ENCODE measurements at places on chromosomes 16 and 17.

GRCh38 chr16:5175266-5175665 lies 77.7 kb upstream of the EEF2KMT start:
- DNase-seq: no peak

GRCh38 chr16:83652943-83653342 lies 154.8 kb upstream of the HSBP1 start:
- no peak for DNase-seq

DNA sequence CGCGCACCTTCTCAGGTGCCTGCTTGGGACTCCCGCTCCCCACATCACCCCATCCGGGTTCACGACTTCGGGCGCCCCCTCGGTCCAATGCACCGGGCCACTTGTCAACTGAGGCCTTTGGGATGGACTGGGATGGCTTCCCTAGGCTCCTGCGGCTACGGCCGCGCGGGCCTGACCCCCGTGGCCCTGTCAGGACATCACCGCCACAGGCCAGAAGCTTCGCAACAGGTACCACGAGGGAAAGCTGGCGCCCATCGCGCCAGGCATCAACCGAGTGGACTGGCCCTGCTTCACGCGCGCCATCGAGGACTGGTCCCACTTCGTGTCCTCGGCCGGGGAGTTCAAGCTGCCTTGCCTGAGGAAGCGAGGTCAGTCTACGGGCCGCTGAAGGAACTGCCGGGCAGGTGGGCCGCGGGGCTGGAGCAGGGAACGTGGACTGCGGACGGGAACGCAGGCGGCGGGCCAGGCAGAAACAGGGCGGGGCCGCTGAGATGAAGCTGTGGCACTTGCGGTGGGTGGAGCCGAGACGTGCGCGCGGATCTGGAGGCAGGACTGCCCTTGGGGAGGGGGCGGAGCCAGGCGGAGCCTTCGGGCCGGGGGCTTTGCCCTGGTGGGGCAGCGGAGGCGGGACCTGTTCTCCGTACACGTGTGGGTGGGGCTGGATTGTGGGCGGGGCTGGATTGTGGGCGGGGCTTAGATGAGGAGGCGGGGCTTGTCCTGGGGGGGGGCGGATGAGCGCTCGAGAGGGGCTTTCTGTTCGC lies 13.7 kb upstream of the CNGB1 start:
- DNase-seq: no peak

DNA sequence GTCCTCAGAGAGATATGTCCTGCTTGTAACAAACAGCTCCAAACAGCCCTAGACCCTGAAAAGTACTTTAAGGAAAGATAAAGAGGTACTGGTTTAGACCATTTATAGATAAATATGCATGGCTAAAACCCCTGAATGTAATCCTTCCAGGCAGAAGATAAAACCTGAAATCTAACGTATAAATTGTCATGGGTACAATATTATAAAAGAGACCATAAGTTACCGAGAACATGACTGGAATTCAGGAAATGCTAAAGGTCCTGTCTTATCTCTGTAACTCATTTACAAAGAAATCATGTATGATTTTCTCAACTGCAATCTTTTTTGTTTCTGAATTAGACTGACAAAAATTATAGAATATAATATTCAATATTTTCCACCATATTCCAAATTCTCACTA lies 9.2 kb upstream of the KANSL1 start:
- DNase-seq: no peak

DNA sequence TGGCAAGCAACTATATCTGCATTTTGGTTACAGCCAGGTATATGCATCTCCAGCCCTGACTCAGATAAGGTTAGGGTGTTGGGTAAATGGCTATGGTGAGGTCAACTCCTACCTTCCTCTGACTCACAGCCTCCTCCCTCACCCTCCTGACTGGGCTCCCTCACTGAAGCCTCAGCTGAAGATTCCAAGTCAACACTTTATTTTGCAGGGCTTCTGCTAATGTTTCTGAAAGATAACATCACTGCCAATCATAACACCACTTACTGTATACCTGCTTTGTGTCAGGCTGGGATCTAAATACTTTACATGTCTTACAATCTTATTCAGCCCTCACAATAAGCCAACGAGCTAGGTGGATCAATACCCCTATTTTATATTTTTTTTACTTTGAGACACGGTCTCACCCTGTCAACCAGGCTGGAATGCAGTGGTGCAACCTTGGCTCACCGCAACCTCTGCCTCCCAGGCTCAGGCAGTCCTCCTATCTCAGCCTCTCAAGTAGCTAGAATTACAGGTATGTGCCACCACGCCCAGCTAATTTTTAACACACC lies 47.8 kb upstream of the GCSH start:
- no peak for DNase-seq

DNA sequence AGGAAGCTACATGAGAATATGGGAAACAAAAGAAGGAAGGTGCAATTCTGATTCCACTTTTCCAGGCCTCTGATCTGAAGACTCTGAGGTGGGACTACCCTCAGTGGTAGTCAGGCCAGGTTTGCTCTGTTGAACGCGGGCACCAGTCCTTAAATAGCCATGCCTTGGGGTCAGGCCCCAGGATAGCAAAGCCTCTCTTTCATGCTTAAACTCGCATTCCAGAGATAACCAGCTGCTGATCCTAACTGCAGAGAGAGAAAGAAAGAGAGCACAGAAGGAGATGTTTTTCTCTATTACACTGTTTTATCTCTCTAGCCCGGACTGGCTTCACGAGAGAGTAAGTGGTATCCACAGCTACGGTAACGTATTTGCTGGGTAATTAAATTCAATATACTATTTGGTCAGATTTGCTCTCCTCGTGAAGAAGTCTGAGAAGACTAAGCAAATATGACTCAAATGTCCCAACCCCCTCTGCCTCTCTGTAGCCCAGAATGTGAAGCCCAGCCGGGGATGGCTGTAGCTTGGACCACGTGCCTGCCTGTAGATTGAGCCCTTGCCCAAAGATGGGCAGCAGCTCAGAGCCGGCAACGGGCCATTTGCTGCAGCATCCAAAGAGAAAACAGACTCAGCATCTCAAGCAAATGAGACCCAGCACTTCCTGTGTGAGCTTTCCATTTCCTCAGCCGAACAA lies 122.2 kb downstream of the SMG6 start:
- no peak for DNase-seq

GRCh38 chr16:54928411-54929089 lies 2.1 kb upstream of the IRX5 start:
- DNase-seq: peak; percentile 67

DNA sequence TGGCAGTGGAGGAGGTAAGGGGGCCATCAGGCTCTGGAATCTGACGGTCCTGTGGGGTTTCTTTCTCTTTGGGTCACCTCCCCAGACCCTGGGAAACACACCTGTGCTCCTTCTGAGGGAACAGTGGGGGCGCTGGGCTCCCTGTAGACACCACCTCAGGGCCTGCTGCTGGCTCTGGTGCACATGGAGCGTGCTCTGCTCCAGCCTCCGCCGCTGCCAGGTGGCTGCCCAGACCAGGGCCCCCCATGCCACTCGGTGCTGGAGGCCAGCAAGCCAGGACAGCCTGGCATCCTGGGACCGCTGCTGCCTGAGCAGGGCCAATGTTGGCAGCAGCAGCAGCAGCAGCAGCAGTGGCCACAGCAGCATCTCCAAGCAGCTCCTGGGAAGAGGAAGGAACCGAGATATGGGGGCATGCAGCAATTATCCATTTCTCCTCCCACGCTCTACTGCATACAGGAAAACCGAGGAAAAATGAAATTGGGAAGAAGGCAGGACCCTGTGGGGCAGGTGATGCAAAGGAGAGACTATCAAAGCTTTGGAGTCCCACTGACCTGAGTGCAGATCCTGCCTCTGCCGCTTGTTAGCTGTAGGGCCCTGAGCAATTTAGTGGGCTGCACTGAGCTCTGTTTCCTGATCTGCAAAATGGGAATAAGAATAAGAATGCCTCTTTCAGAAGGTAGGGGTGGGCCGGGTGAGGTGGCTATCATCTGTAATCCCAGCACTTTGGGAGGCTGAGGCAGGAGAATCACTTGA lies 902 bp downstream of the GHDC start:
- DNase-seq: no peak

GRCh38 chr16:85363881-85364280 lies 249.2 kb upstream of the GSE1 start:
- DNase-seq: no peak

All from RCC 7860 (cell line).